ENCODE measurements at places on chromosomes 6 and 20.
A peak's percentile ranks its signal among the peaks of the same experiment; 100 is the strongest.

GRCh38 chr6:108744244-108744972 is 103.8 kb upstream of the ARMC2 start:
- DNase-seq: no peak

DNA sequence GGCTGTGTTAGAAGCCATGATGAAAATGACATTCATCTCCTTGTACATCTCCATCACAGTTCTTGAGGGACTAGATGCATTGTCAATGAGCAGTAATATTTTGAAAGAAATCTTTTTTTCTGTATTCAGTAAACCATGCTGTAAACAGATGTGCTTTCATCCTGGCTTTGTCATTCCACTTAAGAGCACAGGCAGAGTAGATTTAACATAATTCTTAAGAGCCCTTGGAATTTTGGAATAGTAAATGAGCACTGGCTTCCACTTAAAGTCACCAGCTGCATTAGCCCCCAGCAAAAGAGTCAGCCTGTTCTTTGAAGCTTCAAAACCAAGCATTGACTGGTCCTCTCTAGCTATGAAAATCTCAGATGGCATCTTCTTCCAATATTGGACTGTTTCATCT is 197.8 kb upstream of the HDDC2 start:
- DNase-seq: no peak

GRCh38 chr20:47586649-47587294 is 85.1 kb downstream of the NCOA3 start:
- peak; percentile 24 for DNase-seq

GRCh38 chr6:11434565-11435326 is 102.8 kb upstream of the TMEM170B start:
- DNase-seq: peak; percentile 84

DNA sequence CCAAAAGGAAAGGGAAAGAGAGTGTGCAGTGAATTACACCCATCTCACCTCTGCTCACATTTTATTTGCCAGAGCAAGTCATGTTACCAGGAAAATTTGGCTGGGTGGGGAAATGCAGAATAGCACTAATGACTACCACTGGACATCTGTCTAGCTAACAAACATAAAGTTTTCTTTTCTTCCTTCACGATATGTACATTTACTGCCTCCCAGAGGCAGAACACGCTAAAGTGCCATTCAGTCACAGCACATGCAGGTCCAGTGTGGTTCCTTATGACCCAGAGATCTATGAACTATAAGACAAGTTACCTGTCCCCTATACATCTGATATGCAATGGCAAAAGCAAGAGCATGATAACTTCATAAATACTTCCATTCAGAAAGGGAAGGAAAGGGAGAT is 194.1 kb downstream of the OGFRL1 start:
- DNase-seq: peak; percentile 45

GRCh38 chr20:44388466-44389023 is 33.0 kb downstream of the HNF4A start:
- peak; percentile 79 for DNase-seq

Data from EH (cell line).